ENCODE measurements at places on chromosomes 1 and 21.

DNA sequence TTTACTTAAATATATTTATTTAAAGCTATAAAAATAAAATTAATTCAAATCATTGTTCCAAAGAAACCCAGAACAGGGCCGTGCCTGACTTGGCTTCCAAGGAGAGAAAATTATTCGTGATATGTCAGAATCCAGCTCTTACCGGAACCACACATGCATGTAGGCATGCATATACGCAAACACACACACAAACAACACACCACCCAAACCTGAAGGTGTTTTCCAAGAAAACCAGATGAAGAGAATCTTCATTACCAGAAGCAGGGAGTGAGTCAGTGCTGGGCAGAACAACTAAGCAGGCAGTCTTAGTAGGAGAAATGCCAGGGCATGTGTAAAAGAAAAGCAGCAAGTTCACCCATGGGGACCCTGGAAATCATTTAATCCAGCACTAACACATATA, 432.0 kb upstream of the BEND5 start:
- no peak for DNase-seq

DNA sequence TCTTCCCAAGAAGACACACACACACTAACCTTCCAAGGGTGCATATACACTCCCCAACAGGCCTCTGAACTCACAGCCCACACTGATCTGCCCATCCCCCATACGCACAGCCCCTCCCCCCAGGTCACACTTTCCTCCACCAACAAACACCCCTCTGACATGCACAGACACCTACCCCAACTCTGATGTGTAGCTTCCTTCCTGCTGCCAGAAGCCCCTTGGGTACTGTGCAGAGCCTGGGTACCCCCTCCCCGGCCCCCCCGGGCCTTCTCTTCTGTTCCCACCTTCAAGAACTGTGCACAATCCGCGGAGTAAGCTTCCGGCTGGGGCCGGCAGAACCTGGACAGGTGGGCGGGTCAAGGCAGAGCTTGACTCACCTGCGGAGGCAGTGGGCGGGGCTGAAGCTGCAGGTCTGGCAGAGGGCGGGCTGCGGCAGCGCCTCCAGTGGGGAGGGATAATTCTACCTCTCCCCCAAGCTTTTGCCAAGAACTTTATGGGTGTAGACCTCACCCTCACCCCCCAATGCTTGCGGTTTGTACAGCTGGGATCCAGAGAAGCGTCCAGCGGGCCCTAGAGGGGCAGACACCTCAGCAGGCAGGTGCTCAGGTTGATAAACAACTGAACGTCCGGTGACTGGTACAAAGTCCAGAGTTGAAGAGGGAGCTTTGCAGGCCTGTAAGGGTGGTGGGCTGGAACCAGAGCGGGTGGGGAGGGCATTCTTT, at the start of gene C1orf210:
TSS of gene C1orf210 (minus strand) at position 313 of the 722 bp plus-strand sequence. CDS start 2,311 bp downstream, outside the sequence.
- DNase-seq = peak; percentile 87

GRCh38 chr1:232519186-232519585, 110.7 kb downstream of the SIPA1L2 start:
- no peak for DNase-seq

DNA sequence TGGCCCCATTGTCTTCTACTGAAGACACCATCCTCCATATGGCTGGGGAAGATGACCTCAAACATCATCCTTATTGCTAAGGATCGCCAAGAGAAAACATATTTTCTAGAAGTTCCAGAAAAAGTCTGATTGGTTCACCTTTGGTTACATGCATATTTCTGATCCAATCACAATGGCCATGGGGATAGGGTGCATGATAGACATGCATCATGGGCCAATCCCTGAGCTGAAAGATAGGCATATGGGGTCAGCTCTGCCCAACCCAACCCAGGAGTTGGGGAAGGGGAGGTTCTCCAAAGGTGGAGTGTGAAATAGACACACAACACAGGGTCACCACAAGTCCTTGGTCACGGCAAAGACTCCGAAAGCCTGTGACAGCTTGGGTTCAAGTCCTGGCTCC, 276.3 kb upstream of the TMEM51 start:
- DNase-seq = no peak

- DNase-seq = no peak
Measured at GRCh38 chr1:36225283-36225899, 1.1 kb downstream of the THRAP3 start.

- no peak for DNase-seq
Measured at GRCh38 chr1:16112596-16113555, 39.4 kb upstream of the FAM131C start.

DNA sequence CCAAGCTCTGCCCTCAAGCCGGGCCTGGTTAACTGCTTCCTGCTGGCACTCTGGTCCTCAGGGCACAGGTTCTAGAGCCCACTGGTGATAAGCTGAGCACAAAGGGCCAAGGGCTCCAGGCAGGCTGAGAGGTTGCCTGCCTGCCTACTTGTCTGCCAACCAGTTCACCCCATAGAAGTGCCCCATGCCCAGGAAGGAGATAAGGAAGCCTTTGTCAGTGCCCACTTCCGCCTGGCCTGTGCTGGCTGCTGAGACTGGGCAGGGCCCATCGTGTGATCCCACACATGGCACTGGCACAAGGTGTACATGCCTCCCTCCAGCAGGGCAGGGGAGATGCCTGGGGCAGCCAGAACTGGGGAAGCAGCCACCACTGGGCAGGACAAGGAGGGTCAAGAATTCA, 24.1 kb downstream of the SLC9A1 start:
- DNase-seq = no peak

DNA sequence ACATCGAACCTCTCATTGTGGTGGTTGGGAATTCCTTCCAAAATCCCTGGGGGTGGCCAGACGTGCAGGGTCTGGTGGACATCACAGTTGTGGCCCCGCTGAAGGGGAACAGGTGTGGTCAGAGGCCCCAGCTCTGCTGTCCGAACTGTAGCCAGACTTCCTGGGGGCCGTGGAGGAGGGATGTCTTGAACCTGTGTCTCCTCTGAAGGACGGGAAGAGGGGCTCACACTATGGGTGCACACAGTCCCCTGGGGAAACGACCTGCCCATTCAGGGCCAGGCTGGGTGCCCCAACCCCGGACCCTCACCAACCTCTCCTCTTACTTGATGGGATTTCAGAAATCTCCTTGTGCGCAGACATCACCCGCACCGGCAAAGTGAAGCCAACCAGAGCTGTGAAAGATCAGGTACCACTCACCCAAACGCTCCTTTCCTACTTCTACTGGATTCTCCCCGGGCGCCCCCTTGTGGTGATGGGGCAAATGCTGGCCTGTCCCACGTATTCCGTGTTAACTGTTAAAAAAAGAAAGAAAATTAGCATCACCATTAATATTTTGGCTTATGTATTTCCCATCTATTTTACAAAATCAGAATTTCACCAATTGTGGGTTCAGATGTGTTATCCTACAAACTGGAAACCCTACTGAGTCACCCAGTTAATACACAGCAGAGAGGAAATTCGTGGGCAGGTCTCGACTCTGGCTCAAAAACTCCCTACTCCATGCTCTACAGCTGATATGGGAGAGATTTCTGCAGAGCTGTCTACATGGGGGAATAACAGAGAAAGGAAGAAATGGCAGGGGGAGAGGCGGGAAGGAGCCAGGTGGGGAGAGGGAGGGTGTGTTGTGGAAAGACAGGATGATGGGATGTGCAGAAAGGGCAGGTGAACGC, 28.1 kb downstream of the PADI4 start:
- DNase-seq = peak; percentile 31

- no peak for DNase-seq
Measured at GRCh38 chr1:22234476-22235030, 91.7 kb upstream of the WNT4 start.

- no peak for DNase-seq
Measured at GRCh38 chr1:212650228-212650627, 41.7 kb downstream of the ATF3 start.

- peak; percentile 71 for DNase-seq
Measured at GRCh38 chr1:13828454-13829151, 128.6 kb downstream of the PRDM2 start.

DNA sequence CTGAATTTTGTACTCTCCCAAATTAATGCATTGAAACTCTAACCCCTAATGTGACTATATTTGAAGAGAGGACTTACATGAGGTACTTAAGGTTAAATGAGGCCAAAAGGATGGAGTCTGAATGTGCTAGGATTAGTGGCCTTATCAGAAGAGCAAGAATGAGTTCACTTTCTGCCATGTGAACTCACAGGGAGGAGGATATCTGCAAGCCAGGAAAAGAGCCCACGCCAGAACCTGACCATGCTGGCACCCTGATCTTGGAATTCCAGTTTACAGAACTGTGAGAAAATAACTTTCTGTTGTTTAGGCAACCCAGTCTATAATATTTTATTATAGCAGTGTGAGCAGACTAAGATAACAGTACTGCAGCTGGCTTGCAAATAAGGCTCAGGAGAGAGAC, 12.2 kb upstream of the FASLG start:
- DNase-seq = no peak

GRCh38 chr1:63405021-63405420, 37.6 kb downstream of the ALG6 start:
- DNase-seq = no peak

DNA sequence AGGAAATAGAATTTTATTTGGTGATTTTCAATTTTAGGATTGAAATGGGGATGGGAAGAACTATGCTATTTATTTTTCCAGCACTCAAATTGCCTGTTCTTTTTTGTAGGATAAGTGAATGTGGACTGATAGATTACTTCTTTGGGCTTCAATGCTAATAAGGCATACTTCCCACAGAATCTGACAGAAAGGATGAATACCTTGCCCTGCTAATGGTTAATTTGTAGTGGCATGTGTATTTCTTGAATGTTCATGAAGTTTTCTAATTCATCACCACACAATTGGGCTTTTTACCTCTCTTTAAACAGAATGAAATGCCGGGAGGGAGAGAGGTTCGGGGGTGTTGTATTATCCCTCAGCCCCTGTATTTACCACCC, 369.1 kb upstream of the ADGRL2 start:
- DNase-seq = no peak

- no peak for DNase-seq
Measured at GRCh38 chr1:25737130-25737529, 62.9 kb upstream of the SELENON start.

DNA sequence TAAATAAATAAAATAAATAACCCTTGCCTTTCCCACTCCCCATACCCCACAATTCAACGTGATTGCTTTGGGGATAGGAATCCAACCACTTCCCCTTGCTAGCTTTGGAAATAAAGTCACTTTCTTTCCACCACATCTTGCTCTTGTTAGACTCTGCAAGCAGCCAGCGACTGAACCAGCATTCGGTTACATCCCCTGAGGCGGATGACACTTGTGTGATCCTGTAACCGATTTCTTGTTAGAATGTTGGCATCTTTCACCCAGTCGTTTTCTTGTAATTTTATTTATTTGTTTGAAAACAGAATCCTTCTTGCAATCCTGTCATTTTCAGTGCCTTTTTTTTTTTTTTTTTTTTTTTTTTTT, 1.6 kb upstream of the IFNGR2 start:
- no peak for DNase-seq

- DNase-seq = no peak
Measured at GRCh38 chr1:9996624-9997582, at the start of gene RBP7. Gene RBP7, plus strand, starts transcription at chr1:9997228. Its CDS starts 31 bp downstream, at chr1:9997259.

DNA sequence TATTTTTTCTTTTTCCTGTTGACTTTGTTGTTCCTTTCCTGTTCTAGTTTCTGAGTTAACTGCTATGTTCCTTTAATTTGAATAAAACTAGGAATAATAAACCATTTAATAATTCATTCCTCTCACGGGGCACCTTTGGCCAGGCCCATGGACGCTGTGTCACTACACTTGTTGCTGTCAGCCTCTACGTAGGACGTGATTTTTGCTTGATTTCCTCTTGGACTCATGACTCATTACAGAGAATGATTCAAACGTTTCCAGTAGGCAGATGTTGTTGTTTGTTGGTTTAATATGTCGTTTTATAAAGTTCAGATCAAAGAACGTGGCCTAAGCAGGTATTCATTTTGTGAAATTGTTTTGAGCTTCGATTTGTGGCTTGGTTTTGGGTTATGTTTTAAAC, 9.1 kb upstream of the SLC19A1 start:
- no peak for DNase-seq

- peak; percentile 29 for DNase-seq
Measured at GRCh38 chr1:221169447-221169889, 290.2 kb downstream of the HLX start.

DNA sequence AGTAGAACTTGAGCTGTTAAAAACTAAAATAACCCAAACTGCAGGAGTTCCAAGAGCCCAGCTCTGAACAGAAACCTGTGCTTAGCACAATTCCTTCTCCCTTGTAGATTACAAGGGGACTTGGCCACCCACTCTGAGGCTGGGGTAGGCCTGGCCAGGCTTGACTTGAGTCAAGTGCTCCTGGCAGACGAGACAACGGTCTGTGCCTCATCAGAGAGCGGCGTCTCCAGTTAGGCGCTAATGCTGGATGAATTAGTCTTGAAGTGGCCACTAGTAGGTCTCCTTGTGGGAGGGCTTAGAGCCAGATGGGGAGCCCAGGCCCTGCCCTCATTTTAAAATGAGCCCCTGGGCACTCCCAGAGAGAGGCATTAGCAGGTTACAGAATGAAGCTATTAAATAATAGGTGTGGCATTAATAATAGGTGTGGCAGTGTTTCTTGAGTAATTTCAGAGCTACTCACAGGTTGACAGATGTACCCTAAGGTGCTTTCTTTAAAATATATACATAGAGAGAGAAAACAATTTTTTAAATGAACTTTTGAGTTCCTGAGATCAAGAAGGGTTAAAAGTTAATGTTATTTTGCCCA, 1.1 kb downstream of the EEIG2 start:
- DNase-seq = no peak

GRCh38 chr1:172653015-172653709, 5.7 kb upstream of the FASLG start:
- DNase-seq = no peak

DNA sequence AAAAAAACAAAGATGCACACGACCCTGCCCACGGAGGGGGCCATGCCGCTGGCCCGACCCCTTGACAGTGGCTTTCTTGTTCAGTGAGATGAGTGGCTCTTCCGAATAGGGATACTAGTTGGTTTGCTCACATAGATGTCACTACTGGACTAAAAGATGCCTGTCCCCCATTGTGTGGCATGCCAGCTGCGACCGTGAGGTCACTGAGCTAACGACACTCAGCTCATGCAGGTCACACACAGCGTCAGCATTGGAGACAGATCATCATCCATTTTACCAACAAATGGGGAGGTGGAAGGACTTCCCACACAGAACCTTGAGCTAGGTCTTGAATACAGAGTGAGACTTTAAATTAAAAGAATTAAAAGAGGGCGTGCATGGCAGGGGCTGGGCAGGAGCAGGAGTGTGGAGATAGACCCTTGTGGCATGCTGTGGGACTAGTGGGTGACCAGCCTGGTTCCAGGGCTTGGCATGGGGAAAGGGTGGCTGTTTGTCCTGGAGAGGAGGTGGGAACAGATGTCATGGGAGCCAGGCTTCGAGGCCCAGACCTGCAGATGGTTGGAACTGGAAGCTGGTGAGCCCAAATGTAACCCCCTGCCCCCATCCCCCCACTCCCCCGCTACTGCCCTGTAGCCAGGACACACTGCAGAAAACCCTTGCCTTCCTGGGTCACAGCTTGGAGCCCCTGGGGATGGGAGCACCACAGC, 12.4 kb downstream of the SLC1A7 start:
- DNase-seq = no peak

All from iPS DF 6.9 (cell line).